ENCODE measurements at places on chromosomes 1 and 21. TPM values are rescaled to one million over a fixed set of nuclear protein-coding genes. Genes with fewer than 3 reads are reported as not detected.

ZNF362 gene
- 33.3 TPM for total RNA-seq

OR2C3 gene
- total RNA-seq: not detected

ILDR2 gene
- total RNA-seq: 0.46 TPM

REN gene
- total RNA-seq: not detected

C8A gene
- not detected for total RNA-seq

PLA2G2F gene
- total RNA-seq: not detected

MATN1 gene
- not detected for total RNA-seq

DYRK3 gene
- total RNA-seq: 4.7 TPM

KRTAP13-2 gene
- total RNA-seq: 2.9 TPM

KCNK2 gene
- 0.43 TPM for total RNA-seq

COL24A1 gene
- 6.2 TPM for total RNA-seq

AADACL4 gene
- total RNA-seq: not detected

LRRC8B gene
- 11.6 TPM for total RNA-seq

PWP2 gene
- total RNA-seq: 10.4 TPM

PTPRC gene
- total RNA-seq: 29.4 TPM

ALPL gene
- total RNA-seq: 2.7 TPM

BRINP2 gene
- total RNA-seq: 0.13 TPM

GGPS1 gene
- 34.1 TPM for total RNA-seq

CD1D gene
- total RNA-seq: 2.4 TPM

MINDY1 gene
- 52.0 TPM for total RNA-seq
